ENCODE measurements at places on chromosomes 1 and 21.

- DNase-seq = peak; percentile 88
Observed at GRCh38 chr1:147539122-147539575, 2.2 kb upstream of the BCL9 start.

DNA sequence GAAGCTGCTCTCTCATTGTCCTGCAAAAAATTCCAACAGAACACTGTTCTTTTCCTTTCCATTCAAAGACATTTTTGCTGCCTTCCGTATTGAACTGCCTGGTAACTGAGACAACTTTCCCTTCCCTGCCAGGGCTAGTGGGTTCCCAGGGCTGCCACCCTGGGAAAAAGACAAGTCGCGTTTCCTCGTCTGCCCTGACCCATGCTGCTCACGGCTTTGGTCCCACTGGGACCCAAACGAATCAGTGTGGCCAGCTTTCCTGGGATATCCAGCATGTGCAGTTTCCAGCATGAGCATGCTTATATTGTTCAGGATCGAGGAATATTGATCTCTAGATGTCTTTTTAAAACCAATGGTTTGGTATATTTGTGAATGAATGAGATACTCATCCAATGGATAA is 18.2 kb downstream of the SOX13 start:
- DNase-seq = no peak

DNA sequence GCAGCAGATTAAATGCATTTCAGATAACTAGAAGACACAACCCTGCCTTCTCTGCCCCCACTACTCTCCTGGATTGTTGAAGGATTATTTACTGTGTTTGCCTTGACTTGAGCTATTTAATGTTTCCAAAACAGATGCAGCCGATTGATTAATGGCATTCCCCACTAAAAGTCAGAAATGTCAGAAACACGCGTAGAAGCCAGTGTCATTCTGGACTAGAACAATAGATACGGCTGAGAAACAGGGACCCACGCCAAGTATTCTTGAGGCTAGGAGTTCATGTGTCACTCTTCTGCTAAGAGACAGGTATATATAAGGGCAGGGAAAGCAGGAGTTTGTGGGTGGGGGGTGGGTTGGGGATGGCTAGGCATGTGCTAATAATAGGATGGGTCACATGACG is 366.7 kb upstream of the PROX1 start:
- DNase-seq = no peak

GRCh38 chr21:42840411-42841155 is 38.8 kb downstream of the WDR4 start:
- no peak for DNase-seq

DNA sequence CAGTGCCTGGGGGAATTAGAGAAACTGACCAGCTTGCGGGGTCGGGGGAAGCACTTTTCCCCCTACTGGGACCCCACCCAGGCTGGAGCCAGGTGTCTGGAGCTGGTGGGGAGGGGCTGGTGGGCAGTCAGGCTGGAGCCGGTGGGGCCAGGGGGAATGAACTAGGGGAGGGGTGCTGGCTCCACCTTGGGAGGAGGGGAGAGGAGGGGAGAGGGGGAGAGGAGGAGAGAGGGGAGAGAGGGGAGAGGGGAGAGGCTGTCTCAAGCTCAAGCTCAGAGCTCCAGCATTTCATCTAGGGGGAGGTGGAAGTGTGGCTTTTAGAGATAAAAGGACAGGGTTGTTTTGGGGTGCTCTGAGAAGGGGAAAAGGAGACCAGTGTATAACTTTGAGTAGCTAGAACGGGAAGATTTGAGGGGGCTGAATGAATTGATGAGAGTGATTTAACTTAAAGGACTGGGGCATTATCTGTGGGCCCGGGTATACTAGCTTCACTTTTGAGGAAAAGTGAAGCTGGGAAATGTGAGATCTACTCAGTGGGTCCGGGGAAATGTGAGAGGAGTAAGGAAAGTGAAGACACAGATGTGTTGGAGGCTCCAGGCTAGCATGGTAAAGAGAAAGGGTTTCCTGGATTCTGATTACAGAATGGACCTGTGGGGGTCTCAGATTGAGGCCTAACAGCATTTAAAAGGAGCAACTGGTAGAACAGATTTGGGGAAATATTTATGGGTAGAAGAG is 2.8 kb downstream of the EFNA1 start:
- DNase-seq = no peak

- peak; percentile 73 for DNase-seq
Observed at GRCh38 chr21:41653954-41654491, 112.8 kb downstream of the RIPK4 start.

GRCh38 chr1:46820076-46820475 is 21.2 kb downstream of the CYP4B1 start:
- DNase-seq = no peak

DNA sequence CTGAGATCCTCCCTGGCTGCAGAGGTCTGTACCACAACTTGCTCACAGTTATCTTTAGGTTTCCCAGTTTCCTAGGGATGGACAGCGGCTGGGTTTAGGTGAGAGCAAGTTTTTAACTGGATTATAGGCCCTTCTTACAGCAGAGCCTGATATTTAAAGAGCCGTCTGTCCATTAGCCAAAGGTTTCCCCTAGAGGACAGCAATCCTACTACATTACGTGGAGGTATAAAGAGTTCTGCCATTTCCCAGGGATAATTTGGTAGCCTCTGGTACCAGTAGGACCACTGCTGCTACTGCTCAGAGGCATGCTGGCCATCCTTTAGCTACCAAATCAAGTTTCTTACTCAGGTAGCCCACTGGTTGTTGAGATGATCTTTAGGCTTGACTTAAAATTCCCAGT is 21.9 kb upstream of the FCGR2A start:
- DNase-seq = no peak

DNA sequence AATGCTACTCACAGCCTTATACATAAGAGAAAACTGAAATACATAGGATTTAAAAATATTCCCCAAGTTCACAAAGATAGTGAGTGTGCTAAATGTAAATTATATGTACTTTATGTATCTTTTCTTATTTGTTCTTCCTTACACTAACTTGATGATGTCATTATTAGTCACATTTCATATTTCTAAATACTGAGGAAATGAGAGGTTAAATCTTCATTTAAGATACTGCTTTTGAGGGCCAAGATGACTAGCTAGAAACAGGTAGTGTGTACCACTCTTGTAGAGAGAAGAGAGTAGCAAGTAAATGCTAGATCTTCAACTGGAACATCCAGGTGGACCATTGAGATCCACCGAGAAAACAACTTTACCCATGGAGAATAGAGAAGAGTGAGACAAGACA is 29.8 kb downstream of the PYHIN1 start:
- no peak for DNase-seq

- DNase-seq = no peak
Observed at GRCh38 chr1:241579434-241579833, 47.3 kb downstream of the KMO start.

GRCh38 chr1:212470059-212470458 is 37.3 kb downstream of the NENF start:
- peak; percentile 86 for DNase-seq

DNA sequence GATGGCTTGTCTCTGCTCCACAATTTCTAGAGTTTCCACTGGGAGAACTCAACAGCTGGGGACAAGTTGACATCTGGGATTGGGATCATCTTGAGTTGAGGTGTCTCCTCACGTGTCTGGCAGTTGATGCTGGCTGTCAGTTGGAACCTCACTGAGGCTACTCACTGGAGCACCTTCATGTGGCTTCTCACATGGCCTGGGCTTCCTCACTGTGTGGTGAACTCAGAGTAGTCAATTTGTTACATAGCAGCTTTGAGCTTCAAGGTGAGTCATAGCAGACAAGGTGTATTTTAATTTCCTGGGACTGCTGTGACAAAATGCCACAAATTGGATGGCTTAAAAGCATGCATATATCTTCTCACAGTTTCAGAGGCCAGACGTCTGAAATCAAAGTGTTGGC is 44.0 kb downstream of the NTNG1 start:
- DNase-seq = no peak

DNA sequence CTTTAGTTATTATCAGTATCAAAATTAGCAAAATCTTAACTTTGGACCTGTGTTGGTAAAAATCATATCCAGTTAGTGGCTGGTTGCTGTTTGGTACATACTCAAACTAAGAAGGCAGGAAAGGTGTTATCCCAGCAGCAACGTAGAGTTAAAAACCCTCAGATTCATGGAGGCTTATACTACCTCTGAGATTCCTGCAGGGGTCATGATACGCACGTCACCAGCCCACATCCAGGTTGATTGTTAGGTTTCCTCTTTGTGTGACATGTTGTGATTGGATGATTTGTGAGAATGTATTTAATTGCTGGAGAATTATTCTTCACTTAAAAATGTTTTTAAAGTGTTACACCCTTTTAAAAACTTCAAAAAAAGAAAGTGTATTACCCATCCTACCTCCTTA is 423.3 kb upstream of the ADGRL2 start:
- DNase-seq = no peak

DNA sequence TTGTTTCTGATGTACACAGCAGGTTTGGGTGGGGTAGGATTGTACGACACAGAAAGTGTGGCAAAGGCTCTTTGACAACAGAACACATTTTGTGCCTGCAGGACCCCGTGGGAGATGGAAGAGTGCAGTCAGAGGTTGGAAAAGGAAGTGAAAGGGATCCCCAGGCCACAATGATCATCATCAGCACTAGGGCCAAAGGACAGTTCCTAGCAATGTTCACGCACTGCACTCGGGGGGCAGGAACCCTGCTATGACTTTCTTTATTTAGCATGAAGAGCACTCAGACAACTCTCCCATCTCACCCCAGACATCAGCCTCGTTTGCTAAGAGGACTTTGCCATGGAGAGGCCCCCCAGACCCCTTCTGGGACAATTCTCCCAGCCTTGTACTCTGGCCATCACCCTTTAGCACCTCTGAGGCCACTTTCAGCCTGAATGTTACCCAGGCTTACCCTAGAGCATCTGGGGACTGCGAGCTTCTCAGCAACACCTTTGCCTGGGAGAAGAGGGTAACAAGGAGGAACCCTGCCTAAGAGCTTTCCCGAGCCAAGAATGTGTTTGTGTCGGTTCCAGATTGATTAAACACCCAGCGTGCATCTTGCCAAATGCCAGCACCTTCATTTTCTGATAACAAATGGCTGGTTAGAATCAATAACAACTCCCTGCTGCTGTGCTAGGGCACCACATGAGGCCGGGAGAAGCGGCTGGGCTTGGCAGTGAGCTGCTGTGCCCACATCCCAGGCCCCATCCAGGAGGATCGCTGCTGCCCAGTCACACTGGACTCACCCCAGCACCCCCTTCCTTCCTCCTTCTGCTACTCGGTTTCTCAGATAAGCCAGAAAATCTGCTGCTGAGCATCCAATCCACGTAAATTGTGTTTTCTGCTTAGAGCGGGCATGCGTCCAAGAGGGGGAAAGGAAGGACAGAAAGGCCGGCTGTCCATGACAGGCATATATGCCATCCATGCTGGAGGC is 633.1 kb downstream of the AJAP1 start:
- DNase-seq = no peak

- no peak for DNase-seq
Observed at GRCh38 chr1:181919542-181919941, 142.0 kb downstream of the ZNF648 start.

DNA sequence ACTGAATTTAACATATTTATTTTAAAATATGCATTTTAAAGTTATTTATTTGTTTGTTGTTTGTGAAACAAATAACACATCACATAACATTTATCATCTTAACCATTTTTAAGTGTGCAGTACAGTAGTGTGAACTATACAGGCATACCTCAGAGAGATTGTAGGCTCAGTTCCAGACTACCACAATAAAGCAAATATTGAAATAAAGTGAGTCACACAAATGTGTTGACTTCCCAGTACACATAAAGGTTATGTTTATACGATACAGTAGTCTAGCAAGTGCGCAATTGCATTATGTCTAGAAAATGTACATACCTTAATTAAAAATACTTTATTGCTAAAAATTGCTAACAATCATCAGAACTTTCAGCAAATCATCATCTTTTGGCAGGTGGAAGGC is 739.4 kb upstream of the ADGRL4 start:
- peak; percentile 7 for DNase-seq

DNA sequence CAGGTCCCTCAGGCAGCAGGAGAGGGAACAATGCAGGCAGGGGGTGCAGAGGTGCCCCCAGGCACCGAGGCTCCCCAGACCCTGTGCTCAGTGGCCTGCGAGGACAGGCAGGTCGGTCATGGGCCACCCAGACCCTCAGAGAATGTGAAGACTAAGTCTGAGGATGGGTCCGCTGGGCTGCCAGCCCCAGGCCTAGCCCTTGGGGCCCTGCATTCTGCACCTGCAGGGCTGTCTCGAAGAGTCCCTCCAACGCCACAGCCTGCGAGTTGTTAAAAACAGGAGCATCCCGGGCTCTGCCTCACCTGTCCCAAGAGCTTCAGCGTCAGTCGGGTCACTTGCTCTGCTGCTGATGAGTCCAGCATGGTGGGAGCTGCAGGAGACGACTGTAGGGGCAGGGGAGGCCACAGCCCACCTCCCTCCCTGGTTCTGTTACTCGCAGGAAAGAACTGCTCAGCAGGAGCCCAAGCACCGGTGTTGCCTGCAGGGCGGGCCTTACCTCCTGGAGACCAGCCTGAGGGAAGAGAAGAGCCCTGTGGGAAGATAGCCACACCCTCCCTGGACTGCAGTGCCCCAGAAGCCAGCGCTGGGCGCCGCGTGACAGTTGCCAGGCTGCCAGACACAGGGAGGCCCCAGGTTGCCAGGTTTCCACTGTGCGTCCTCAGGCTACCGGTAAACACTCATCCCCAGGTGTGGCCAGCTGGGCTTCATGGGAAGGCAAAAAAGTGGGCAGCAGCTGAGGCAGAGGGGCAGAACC is 5.8 kb downstream of the C21orf58 start:
- no peak for DNase-seq

DNA sequence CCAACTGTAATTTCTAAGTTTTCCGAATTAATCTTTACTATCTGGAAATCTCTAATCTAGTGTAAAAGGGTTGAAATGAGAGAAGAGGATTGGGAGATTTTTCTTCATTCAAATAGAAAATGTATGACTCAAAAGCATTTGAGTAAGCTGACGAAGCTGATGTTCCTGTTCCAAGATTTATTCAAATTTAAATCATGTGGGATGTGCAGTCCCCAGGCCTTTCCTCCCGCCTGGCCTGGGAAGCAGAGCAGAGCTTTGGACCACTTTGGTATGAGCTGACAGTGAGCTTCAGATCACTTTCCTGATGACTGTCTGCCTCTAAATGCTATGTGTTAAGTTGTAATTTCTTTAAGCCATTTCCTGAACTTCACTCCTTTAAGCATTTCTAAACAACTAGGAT is 192.0 kb downstream of the DHRS3 start:
- peak; percentile 25 for DNase-seq

GRCh38 chr1:106063510-106063909 is 993.0 kb upstream of the PRMT6 start:
- DNase-seq = no peak

GRCh38 chr1:159748370-159748769 is 32.4 kb upstream of the DUSP23 start:
- DNase-seq = no peak

GRCh38 chr1:34800214-34800613 is 7.4 kb downstream of the GJA4 start:
- DNase-seq = peak; percentile 8

DNA sequence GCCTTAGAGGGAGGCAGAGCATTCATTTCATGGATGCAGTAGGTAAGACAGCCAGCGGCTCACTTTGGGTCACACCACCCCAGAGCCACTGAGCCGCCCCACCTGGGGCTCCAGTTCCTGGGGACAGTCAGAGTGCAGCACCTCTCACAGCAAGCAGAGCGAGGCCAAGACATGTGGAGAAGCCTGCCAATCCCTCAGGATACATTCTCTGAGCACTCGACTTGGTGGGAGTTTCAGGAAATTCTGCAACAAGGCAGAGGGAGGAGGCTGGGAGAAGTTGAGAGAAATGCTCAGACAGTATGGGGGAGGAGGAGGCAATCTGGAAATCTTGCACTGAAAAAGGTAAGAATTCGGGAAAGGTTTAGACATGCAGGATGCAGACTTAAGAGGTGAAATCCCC is 60.8 kb upstream of the WLS start:
- DNase-seq = no peak

- DNase-seq = no peak
Observed at GRCh38 chr1:12107718-12108117, 44.6 kb downstream of the TNFRSF8 start.
